ENCODE measurements at places on chromosomes 3 and 15. TPM values are rescaled to one million over a fixed set of nuclear protein-coding genes. Genes with fewer than 3 reads are reported as not detected.

- no peaks in the 10 kb centered on the region for H3K27me3 ChIP-seq
- peaks cover 10% of the 10 kb centered on the region for H3K36me3 ChIP-seq
- no peak for DNase-seq
Measured at GRCh38 chr3:4812591-4812990, 166.6 kb upstream of the BHLHE40 start.

DNA sequence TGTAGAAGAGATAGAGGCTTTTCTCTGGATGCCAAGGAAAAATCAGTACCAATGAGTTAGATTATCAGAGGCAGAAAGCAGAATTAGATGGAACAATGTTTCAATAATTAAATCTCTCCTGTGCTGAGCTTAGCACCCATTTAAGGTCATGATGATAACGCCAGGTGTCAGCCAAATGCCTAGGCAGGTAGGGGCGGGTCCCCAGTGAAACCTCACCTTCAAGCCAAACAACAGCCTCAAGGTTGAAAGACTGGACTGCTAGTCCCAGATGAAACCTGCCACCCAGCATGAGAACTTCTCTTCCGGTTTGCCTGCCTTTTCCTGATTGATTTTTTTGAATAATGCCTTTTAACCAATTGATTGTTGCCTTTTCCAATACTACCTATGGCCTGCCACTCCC lies 363.0 kb downstream of the PLOD2 start:
- H3K27ac ChIP-seq: no peak overlapping the region
- no peak overlapping the region for H3K4me3 ChIP-seq
- H3K4me1 ChIP-seq: no peaks in the 10 kb centered on the region
- DNase-seq: no peak
- H3K36me3 ChIP-seq: no peaks in the 10 kb centered on the region

DNA sequence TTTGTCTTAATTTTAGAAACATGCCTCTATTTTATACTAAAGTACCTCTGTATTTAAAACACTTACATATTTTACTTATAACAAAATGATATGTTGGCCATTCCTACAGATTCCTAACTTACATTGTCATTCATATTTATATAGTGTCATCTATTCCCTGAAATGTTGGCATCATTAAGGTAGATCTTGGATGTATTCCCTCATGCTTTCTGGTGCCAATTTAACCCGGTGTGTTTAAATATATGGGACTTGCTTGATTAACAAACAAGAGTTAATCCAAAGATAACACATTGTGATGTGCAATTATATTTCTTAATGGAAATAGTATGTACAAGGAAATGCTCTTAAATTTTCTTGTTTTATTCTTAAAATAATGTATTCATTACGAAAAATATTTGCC lies 352.3 kb downstream of the NAALADL2 start:
- no peak overlapping the region for H3K27ac ChIP-seq
- peaks cover 1% of the 10 kb centered on the region for H3K27me3 ChIP-seq
- H3K4me1 ChIP-seq: peaks cover 38% of the 10 kb centered on the region
- H3K36me3 ChIP-seq: no peaks in the 10 kb centered on the region
- DNase-seq: no peak

- H3K27ac ChIP-seq: peak overlapping the region; percentile 83
- H3K36me3 ChIP-seq: no peaks in the 10 kb centered on the region
- H3K4me3 ChIP-seq: peak overlapping the region; percentile 41
Measured at GRCh38 chr15:58469432-58470353, 37.9 kb downstream of the LIPC start.

GRCh38 chr15:39565851-39566250 lies 15.0 kb upstream of the THBS1 start:
- no peaks in the 10 kb centered on the region for H3K36me3 ChIP-seq
- no peak for DNase-seq
- no peak overlapping the region for H3K27ac ChIP-seq
- no peaks in the 10 kb centered on the region for H3K27me3 ChIP-seq

GRCh38 chr15:35491999-35492398 lies 54.0 kb downstream of the DPH6 start:
- no peak overlapping the region for H3K27ac ChIP-seq
- H3K27me3 ChIP-seq: no peaks in the 10 kb centered on the region
- no peak for DNase-seq
- peaks cover 20% of the 10 kb centered on the region for H3K36me3 ChIP-seq

DNA sequence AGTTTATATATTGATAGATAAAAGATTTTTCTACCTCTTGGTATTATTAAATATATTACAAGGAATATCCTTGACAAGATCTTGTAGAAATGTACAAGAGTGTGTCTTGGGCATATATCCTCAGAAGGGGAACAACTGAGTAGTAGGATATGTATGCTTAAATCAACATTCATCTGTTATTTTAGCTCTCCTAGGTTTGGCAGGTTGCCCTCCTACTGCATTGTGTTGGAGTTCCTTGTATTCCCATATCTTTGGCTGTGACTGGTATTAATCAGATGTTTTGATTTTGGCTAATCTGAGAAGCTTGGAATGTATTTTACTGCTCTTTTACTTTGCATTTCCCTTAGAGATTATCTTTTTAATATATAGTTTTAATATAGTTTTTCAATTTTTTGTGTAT lies 4.6 kb downstream of the MYRIP start:
- no peak overlapping the region for H3K4me3 ChIP-seq
- H3K27ac ChIP-seq: no peak overlapping the region
- H3K36me3 ChIP-seq: no peaks in the 10 kb centered on the region

- H3K4me1 ChIP-seq: peaks cover 32% of the 10 kb centered on the region
- no peak overlapping the region for H3K4me3 ChIP-seq
- no peak for DNase-seq
- H3K27ac ChIP-seq: no peak overlapping the region
Measured at GRCh38 chr3:99536555-99537314, 101.7 kb upstream of the COL8A1 start.

GRCh38 chr3:160287666-160288065 lies 62.4 kb downstream of the C3orf80 start:
- no peak overlapping the region for H3K4me3 ChIP-seq
- no peaks in the 10 kb centered on the region for H3K27me3 ChIP-seq
- no peak for DNase-seq
- H3K27ac ChIP-seq: no peak overlapping the region
- no peaks in the 10 kb centered on the region for H3K4me1 ChIP-seq

DNA sequence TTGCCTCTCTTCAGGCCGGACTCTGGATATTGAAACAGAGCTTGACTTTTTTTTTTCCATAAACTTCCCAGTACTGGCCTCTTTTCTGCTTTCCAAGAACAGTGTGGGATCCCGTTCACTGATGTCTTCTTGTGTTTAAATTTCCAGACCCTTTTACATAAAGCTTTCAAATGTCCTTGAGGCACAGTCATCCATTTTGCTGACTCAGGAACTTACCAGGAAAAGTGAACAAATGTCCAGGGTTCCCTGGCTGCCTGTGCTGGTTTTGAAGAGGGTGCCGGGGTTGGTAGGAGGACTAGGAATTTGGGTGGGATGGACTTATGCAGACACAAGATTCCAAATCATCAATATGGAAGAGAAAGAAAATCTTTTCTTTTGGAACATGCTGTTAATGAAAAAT lies 68.1 kb downstream of the CHDH start:
- no peak for DNase-seq
- H3K27me3 ChIP-seq: peaks cover 5% of the 10 kb centered on the region
- H3K4me1 ChIP-seq: peaks cover 31% of the 10 kb centered on the region
- H3K36me3 ChIP-seq: no peaks in the 10 kb centered on the region
- H3K27ac ChIP-seq: no peak overlapping the region
- H3K4me3 ChIP-seq: no peak overlapping the region

Gene SQOR
- 25.4 TPM for total RNA-seq

Gene ANKUB1
- not detected for total RNA-seq

Gene SLC51B
- not detected for total RNA-seq

Gene MCTP2
- 4.3 TPM for total RNA-seq

Gene CYP11A1
- total RNA-seq: not detected

Gene LRRC2
- 0.18 TPM for total RNA-seq

Gene ZNF860
- total RNA-seq: 0.18 TPM

Gene EEF1AKMT4
- 3.4 TPM for total RNA-seq

Gene EAF2
- total RNA-seq: 1.6 TPM

Gene TMCO5A
- not detected for total RNA-seq
